ENCODE measurements at places on chromosomes 1 and 21.

DNA sequence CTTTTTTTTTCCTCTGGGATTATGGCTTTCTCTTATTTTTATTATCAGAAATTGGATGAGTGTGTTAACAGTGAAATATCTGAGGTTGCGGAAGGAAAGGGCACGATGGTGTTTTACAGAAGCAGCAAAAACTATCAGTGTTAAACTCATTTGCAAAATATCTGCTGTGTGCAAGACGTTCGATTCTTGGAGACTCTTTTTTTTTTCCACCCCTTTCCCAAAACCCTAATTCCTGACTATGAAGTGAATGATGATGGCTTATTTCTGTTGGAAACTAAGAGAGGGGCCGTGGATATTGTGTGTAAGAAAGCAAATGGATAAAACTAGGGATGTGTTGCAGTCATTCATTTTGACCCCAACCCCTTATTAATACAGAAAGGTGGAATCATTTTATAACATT lies 677 bp downstream of the NCAM2 start:
- peaks cover 11% of the 10 kb centered on the region for H3K4me1 ChIP-seq
- H3K27me3 ChIP-seq = peaks cover 26% of the 10 kb centered on the region
- no peaks in the 10 kb centered on the region for H3K36me3 ChIP-seq
- H3K4me3 ChIP-seq = peak overlapping the region; percentile 61
- no peak for DNase-seq
- H3K27ac ChIP-seq = no peak overlapping the region

DNA sequence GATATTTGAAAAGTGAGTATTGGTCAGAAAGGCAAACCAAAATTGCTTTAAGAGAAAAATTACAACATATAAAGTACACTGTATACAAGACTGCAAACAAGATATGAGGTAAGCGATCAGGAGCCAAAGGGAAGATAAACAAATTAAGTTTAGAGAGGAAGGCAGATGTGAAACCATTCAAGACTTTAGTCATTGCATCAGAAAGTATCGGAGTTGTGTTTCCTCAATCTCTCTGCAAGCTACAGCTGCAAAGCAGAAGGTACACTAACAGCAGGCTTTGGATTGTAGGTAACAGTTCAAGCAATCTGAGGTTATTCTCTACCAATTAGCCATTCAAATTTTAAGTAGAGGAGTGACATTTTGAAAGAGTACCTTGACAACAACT lies 21.3 kb upstream of the TLCD4 start:
- H3K27me3 ChIP-seq = peaks cover 3% of the 10 kb centered on the region
- no peak overlapping the region for H3K27ac ChIP-seq
- no peaks in the 10 kb centered on the region for H3K36me3 ChIP-seq
- H3K4me3 ChIP-seq = no peak overlapping the region

DNA sequence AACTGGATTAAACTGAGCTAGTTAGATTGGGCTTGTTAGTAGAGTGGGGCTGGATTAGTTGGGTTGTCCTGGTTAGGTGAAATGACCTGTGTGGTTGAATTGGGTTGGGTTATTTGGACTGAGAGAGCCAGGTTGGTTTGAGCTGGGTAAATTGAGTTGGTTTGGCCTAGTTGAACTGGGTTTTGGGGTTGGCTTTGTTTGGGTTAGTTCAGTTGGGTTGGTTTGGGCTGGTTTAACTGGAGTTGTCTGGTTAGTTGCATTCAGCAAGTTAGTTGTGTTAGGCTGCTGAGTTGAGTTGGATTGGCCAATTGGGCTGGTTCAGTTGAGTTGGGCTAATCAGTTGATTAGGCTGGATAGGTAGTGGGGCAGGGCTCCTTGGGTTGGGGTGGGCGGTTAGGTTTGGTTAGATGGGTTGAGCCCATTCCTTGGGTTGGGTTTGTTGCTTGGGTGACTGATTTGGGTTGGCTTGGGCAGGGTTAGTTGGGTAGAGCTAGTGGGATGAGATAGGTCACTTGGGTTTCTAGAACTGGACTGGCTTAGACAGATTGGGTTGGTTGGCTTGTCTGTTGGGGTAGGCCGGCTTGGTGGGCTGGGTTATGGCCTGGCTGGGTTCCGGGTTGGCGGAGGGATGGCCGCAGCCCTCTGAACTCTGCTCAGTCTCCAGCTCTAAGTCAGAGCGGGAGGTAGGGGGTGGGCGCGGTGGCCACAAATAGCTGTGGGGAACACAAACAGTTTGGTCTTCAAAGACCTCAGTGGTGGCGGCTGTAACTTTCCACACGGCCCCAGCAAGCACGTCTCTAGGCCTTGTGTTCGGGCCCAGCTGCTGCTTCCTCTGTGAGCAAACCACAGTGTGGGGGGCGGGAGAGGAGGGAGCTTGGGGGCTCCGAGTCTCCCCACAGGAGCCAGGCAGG lies 67.2 kb upstream of the RUNX3 start:
- peak overlapping the region; percentile 80 for H3K27ac ChIP-seq
- H3K36me3 ChIP-seq = peaks cover 13% of the 10 kb centered on the region
- peak; percentile 39 for DNase-seq
- no peak overlapping the region for H3K4me3 ChIP-seq

DNA sequence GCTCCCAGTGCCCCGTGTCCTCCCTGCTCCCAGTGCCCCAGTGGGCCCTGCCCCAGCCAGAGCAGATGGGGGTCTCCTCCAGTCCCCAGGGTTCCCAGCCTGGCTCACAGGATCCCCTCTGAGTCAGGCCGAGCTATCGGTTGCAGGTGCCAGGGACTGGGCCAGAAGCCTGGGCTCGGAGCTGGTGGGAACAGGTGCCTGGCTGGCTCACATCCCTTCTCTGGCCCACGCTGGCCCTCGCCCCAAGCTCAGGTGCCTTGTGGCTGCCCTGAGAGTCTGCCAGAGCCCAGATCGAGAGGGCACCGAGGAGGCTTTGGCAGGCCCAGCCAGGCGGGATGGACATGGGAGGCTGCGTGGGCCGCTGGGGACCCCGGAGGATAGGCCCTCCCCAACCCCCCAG lies 18.9 kb downstream of the PLCH2 start:
- H3K27me3 ChIP-seq = no peaks in the 10 kb centered on the region
- H3K27ac ChIP-seq = no peak overlapping the region
- no peaks in the 10 kb centered on the region for H3K36me3 ChIP-seq
- H3K4me3 ChIP-seq = no peak overlapping the region
- no peak for DNase-seq
